ENCODE measurements at places on chromosomes 4 and X. TPM values are rescaled to one million over a fixed set of nuclear protein-coding genes. Genes with fewer than 3 reads are reported as not detected.

GRCh38 chrX:52346174-52347165 is 22.4 kb upstream of the XAGE2 start:
- no peak for DNase-seq

- no peak for DNase-seq
Measured at GRCh38 chrX:14026121-14026520, 3.6 kb downstream of the GEMIN8 start.

The PHEX gene
- polyA plus RNA-seq: not detected

The NPY1R gene
- not detected for polyA plus RNA-seq

The TRIM75 gene
- polyA plus RNA-seq: not detected

- DNase-seq: no peak
Measured at GRCh38 chr4:166400270-166400894, 527.3 kb downstream of the TLL1 start.

The CLDN22 gene
- polyA plus RNA-seq: not detected

DNA sequence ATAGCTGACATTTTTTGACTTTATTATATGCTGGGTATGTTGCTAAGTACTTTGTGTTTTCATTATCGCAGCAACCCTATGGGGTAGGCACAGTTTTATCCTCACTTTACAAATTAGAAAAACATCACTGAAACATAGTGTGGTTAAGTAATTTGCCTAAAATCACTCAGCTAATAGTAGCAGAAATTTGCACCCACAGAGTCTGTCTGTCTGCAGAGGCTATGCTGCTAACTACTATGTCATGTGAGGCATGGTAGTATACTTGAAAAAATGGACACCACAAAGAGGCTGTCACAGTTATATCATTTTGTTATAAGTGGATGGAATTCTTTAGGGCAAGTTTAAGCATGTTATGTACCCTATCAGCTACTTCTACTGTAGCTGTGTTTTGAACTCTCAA is 69.0 kb downstream of the STAG2 start:
- no peak for DNase-seq

- DNase-seq: peak; percentile 53
Measured at GRCh38 chr4:123398066-123398852, 1.7 kb downstream of the SPRY1 start.

All from CD4-positive, CD25-positive, alpha-beta regulatory T cell (primary cell).